ENCODE measurements at places on chromosomes 1 and 21.

DNA sequence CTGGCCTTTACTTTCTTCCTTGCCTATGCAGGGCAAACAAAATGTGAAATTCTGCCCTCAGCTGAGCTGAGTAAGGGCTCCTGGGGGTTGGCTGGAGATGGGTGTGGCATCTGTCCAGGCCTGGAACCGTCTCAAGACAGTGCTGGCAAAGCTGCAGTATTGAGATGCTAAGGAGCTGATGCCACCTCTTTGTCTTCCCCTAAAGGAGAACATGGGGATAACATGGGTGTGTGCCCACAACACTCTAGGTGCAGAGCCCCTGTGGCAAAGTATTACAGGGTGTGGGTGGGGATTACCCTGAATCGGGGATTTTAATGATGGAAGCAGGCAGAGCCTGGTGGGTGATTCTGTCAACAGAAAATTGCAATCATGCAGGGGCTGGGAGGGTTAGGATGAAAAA lies 2.5 kb upstream of the ST3GAL3 start:
- DNase-seq: peak; percentile 18

DNA sequence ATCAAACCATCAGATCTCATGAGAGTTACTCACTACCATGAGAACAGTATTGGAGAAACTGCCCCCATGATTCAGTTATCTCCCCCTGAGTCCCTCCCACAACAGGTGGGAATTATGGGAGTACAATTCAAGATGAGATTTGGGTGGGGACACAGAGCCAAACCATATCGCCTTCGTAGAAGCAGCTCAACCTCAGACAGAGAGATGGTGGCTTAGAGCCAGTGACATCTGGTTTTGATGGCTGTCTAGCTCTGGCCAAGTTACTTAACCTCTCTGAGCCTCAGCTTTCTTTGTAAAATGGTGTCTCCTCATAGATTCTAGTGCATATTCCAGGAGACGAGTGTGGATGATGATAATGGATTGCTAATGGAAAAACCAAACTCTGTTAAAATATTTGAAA lies 27.2 kb downstream of the MX1 start:
- no peak for DNase-seq

DNA sequence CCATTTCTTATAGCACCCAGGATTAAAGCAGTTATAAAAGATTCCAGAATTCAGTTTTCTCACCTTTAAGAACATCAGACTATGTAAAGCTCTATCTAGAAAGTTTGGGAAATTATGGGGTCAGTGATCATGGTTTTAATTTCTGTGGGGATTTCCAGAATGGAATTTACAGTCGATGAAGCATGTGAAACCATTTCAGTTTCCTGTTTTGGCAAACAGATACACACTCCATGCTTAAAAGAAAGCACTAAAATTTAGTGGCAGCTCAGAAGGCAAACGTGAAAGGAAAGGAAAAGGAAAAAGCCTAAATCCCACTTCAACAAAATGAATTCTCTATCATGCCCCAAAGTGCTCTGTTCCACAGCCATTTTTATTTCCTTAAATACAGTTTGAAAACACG lies 60.4 kb downstream of the FYB2 start:
- peak; percentile 2 for DNase-seq

DNA sequence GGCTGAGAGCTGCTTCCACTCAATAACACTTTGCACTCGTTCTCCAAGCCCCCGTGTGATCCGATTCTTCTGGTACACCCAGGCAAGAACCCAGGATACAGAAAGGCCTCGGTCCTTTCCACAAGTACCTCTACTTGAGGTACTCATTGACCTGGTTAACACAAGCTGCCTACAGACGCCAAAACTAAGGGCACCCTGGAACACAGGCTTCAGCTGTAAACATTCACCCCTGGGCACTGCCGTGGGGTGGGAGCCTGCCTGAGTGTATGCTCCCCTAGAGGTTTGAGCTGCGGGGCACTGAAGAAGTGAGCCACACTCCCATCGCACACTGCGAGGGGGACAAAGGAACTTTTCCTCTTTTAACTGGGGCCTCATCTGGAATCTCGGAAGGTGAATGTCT lies 30.5 kb downstream of the LRRC3 start:
- no peak for DNase-seq

- no peak for DNase-seq
These were observed 25.1 kb downstream of the RRP1B start for GRCh38 chr21:43684424-43684823.

- DNase-seq: peak; percentile 92
These were observed 17.1 kb upstream of the SPSB1 start for GRCh38 chr1:9275567-9276034.

DNA sequence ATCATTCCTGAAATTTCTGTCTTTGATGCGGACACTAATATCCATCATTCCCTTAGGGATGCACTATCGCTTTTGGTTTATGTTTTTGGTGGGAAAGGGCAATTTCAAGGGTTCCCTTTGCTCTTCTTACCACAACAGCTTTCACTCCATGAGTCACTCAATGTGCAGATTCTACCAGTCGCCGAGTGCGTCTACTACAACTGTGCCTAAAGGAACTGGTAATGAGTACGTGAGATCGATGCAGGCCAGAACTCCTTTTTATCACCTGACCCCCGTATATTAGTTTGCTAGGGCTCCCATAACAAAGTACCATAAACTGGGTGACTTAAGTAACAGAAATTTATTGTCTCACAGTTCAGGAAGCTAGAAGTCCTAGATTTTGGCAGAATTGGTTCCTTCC lies 27.5 kb upstream of the TMEM54 start:
- no peak for DNase-seq

GRCh38 chr1:85201340-85202091 lies 700 bp upstream of the SYDE2 start:
- peak; percentile 63 for DNase-seq

DNA sequence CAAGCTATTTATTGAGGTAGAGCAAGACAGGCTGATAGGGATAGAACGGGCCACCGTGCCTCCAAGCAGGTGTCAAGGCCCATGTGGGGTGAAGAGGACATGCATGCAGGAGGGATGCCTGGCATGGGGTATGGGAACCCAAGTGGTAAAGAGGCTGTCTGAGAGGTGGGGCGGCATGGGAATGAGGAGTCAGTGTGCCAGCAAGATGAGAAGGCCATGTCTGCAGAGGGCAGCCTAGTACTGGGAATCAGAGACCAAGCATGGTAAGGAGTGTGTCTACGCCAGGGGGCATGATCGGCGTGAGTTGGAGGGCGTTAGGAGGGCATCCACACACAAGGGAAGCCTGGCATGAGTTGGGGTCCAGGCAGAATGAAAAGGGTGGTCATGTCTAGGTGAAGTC lies 303.7 kb upstream of the PLD5 start:
- DNase-seq: peak; percentile 6

DNA sequence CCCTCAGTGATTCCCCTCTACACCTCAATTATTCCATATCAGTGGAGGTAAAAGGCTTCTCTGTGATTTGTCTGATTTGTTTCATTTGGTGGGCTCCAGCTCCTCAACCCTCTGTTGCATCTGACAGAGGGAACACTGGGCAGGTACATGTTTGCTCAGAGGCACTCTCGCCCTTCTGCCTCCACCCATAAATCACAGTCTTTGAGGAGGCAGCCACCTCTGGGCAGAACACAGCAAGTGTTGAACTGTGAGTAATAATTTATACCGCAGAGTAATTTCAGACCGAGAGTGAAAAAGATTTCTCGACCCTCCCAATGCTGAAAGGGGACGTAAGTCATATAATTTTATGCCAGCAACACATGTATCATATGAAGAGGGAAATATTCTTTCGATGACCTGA lies 330.1 kb upstream of the PBX1 start:
- no peak for DNase-seq

- no peak for DNase-seq
These were observed 41.7 kb downstream of the WDR4 start for GRCh38 chr21:42837421-42838211.

DNA sequence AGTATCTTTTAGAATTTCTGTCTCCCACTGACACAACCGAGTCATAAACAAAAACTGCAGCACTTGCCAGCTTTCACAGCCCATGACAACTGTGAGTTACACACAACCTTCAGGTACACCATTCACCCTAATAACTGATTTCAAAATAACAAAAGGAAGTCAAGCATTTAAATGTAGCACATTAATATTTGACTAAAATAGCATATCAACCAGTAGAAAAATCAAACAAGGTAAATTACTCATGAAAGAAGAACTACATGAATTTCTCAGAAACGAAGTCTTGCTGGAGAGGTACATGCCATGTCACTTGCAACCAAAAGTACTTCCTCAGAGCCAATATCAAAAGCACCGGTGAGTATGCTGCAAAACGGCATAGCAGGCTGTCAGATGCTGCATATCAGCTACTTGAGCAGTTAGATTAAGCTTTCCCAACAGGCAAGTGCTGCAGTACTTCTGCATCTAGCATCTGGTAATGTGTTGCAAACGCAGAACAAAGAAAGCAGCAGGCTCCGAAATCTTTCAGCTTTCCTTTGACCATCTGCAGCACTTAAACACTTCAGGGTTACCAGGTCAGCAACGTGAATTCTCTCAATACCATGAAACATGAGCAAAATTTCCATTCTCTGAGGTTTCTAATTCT lies 223.2 kb downstream of the SMYD3 start:
- no peak for DNase-seq

DNA sequence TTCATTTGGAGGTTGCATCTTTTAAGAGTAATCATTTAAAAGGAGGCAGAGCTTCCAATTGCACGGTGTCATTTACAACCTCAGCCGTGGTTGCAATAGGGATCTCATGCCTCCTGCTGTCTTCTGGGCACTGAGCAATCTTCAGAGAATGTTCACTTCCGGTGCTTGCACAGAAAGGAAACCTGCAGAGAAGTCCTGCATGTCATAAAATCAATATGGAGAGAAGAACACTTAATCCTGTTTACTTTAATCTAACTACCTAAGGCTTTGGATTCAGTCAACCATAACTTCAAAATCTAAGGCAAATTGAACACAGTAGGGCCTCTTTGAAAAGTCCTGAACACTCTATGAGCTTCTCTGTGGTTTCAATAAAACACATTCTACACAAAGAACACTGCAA lies 11.3 kb upstream of the MAP10 start:
- peak; percentile 44 for DNase-seq

DNA sequence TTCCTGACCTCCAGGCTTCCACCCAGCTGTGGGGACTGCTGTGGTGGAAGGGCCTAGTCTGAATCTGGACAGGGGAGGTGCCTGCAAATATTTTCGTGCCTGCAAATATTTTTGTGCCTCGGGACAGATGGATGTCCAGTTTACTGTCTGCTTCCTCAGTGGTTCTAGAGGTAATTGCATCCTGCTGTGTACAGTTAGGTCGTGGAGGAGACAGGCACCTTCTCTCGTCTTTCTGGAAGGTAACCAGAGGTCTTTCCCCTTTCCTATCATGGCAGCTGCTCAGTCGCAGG lies 53.8 kb upstream of the TINAGL1 start:
- DNase-seq: no peak

DNA sequence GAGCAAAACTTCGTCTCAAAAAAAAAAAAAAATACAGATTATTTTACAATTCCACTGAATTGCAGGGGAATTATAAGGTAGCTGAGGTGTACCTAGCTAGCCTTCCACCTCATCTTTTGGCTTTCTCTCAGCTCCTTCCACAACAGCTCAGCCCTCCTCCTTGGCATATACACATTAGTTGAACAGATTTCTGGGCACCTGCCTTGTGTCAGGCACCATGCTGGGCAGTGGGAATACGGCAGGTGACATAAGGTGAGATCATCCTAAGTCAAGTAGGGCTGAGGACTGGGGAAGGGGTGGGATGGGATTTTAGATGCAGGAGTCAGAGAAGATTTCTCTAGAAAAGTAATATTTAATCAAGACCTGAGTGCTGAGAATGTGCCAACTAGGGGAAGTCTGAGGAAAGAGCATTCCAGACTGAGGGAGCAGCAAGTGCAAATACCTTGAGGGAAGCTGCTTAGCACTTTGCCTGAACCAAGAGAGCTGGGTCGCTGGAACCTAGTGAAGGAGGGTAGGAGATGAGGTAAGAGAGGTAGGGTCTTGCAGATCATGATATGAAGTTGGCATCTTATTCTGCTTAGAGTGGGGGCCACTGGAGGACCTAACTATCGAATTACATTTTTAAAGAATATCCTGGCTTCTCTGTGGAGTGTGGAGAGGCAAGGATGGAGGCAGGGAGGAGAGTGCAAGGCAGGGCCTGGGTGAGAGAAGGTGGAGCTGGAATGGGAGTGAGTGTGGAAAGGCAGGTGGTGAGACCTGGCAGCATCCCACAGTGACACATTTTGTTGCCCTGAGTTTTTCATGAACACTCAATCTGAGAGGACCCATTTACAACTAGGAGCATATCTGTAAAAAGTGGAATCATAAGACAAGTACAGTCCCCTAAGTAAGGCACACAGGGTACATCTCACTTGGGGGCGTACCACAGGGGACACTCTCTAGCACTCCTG lies 28.2 kb downstream of the LAMC2 start:
- no peak for DNase-seq

DNA sequence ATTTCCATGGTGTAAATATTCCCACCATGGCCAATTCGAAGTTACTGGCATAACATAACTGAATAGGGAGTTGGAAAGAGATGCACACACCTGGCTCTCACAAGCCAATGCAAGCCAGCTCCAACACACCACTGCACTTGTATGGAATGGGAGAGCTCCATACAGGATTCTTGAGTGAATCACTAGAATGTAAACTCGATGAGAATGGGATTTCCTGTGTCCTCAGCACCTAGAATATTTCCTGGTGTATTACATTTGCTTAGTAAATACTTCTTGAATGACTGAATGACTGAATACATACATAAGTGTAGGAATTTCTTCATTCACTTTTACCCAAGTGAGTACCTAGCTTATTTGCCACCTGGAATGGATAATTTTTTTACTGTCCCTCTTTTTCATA lies 16.2 kb upstream of the PPIE start:
- DNase-seq: no peak

GRCh38 chr1:216005916-216006315 lies 417.3 kb downstream of the USH2A start:
- DNase-seq: peak; percentile 31

DNA sequence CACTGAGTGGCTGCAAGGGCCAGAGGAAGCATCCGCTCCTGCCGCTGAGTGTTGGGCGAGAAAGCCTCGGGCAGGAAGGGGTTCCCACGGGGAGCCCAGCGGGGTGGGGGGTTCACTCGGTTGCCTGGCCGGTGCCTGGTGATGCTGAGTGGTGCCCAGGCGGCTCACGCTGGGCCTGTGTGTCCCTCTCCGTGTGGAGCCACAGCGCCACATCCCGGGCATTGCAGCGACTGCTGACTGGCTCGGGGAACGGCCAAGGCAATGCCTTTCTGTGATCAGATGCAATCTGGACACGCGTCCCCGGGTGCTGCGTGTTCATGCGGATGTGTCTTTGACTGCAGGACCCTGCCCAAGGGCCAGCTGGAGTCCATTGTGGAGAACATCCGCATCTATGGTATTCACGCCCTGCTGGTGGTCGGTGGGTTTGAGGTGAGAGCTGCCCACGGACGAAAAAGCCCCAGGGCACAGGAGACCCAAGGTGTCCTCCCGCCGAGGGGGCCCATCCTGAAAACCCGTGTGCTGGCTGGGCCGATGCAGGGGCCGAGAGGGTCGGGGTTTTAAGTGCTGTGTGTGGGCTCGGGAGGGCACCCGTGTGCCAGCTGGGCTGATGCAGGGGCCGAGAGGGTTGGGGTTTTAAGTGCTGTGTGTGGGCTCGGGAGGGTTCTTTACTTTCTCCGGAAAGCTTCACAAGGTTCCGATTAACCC lies 16.4 kb downstream of the CFAP410 start:
- no peak for DNase-seq

Data from GM12865 (cell line).